Thoracic aorta (tissue), 2 donors: ENCODE measurements at places on chromosomes 6 and 20.

GRCh38 chr6:22372922-22373321 lies 76.1 kb upstream of the PRL start:
- DNase-seq = no peak

DNA sequence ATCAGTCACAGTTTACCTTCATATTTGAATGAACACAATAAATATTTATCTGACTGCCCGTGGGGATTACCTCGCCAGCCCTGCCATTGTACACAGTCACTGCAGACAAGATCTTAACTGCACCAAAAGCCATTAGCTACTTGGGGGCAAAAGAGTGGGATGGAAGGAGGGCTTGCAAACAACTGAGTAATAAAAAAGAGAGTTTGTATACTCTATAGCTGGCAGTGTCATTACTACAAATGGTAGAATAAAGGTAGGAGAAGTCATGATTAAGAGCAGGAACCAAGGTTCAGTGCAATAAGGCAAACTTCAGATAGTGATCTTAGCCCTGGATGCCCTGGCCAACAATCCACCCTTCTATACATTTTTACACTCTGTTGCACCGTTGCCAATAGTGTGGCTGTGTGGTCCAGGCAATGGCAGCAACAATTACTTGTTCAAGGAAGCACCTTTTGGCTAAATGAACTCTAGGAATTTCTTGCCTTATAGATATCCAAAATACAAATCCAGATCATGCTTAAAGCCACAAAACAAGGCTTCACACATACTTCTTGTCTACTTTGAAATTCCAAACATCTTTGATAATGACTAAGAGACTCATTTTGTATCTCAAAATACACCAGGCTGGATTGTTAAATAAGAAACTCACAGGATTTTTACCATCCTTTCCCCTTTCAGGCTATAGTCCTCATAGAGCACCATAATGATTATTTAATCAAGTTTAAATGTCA lies 955.4 kb upstream of the ADGRB3 start:
- DNase-seq = no peak

DNA sequence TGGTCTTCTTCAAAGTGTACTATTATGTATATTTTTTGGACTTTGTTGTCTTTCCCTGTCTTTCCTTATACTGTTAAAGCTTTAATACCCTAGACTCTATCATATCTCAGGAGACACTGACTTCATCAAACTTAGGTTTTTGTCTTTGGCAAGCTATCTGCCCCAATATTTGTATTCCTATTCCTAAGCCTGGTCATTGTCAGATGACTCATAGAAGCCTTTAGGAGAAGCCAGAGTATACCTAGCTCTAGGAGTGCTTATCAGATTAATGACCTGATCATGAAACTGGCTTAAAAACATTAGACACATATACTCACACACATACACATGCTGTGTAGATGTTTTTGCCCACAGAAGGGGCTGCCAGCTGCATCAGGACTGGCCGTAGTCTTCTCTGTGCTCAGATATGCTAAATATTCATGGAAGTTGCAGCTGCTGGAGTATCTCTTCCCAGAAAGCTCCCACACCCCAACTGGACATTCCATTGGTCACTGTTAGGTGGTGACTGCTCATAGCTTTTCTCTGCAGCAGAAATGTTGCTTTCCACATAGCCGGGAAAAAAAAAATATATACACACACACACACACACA lies 102.0 kb downstream of the ANKS1A start:
- DNase-seq = no peak

- no peak for DNase-seq
Measured at GRCh38 chr6:6412221-6412620, 91.8 kb upstream of the F13A1 start.

DNA sequence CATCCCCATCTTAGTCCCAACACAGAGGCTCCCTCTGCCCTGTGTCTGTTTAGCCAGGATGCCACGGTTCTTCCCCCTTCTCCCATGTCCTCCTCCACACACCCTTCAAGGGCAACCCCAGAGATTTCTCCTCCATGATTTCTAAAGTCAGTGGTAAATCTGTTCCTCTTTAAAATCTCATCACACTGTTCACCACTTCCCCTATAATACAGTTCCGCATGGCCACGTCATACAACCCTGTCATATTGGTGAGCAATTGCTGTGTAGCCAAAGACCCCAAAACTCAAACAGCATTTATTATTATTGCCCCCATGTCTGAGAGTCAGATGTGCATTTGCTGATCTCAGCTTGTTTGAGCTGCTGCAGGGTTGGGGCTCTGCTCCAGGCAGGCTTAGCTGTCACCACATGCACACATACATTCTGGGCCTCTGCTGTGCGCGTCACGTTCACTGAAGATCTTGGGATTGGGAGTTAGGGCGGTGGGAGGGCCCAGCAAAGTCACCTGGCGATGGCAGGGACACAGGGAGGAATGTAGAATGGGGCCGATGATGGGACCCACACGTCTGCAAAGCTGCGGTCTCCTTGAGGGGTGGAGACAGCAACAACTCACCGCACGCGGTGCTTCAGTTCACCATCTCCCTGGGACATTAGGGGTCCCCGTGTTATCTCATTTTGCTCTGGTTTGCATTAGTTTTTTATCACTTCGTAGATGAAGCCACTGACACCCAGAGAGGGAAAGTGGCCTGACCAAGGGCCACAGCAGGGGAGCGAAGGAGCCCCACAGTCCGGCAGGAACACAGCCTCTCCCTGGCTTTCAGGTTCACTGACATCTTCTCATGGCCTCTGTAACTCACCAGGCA lies 36.9 kb upstream of the CD93 start:
- DNase-seq = no peak

DNA sequence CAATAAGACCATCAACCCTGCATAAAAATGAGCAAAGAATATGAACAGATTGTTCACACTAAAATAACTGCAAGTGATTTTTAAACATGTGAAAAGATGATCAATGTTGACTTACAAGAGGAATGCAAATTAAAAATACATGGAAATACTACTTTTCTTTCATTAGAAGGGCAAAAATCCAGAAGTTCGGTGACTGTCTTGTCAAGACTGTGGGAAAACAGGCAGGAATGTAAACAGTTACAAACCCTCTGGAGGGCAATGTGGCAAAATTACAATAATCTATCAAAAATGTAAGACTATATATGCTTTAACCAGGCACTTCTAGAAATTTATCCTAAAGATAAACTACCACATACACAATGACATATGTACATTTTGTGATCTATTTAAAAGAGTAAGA lies 86.7 kb downstream of the TNFAIP3 start:
- DNase-seq = no peak

DNA sequence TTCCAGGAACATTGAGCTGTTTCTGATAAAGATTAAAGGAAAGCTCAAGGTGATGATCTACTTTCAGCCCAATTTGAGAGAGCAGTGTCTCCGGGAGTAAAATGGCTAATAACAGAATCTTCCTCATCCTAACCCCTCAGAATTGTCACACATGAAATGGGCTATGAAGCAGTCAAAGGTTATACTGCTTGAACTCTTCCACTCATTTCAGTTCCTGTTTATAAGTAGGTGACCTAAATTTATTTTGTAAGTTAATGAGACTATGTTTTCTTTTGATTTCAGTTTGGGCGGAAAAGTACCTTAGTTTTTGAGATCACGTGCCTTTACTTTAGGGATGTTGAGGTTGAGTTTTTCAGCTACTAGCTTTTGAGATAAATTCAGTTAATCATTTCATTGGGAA lies 47.2 kb downstream of the QKI start:
- no peak for DNase-seq

- no peak for DNase-seq
Measured at GRCh38 chr6:69680302-69680701, 116.5 kb downstream of the LMBRD1 start.

- no peak for DNase-seq
Measured at GRCh38 chr6:42744351-42744893, 1.5 kb downstream of the TBCC start.

GRCh38 chr6:109356237-109356636 lies 26.0 kb downstream of the CD164 start:
- DNase-seq = no peak

DNA sequence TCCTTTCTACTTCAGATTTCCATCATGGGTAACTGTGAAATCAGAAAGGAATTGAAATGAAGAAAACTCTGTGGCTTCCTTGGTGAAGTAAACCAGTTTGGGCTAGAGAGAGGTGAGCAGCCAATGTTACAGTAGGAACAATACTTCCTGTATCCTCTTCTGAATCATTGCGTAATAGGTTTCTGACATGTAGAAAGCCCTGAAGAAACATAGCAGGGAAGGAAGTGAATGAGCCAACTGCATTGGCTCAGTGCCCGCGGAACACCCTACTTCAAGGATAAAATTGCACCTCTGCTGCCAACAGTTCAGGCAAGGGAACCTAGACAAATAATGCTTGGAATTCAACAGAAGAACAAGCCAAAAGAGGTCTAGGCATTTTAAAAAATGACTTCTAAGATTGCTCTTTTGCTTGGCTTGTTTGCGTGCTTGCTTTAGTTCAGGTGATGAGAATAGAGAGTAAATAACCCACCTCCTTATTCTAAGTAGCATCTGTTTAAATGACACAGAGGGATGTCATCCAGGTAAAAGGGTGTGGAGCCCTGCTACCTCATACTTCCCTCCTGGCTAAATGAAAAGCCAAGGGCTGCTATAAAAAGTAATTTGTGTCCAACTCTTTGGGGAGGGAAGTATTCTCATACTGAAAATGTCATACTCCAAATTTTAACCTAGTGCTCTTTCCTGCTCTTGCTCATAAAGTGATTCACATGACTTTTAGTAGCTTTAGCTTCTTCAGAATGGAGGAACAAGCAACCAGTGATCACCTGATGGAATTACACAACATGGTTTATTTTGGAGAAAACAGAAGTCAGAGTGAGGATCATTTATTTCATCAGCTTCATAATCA lies 30.0 kb upstream of the AKIRIN2 start:
- DNase-seq = peak; percentile 66

DNA sequence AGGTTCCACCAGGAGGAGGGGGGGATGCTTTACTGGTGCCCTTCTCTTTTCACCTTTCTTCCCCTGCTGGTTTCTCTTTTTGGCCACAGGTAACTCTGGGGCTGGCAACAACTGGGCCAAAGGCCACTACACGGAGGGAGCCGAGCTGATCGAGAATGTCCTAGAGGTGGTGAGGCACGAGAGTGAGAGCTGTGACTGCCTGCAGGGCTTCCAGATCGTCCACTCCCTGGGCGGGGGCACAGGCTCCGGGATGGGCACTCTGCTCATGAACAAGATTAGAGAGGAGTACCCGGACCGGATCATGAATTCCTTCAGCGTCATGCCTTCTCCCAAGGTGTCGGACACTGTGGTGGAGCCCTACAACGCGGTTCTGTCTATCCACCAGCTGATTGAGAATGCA lies 4.4 kb downstream of the TUBB1 start:
- DNase-seq = no peak

- no peak for DNase-seq
Measured at GRCh38 chr20:19691125-19691524, 66.9 kb upstream of the RIN2 start.

DNA sequence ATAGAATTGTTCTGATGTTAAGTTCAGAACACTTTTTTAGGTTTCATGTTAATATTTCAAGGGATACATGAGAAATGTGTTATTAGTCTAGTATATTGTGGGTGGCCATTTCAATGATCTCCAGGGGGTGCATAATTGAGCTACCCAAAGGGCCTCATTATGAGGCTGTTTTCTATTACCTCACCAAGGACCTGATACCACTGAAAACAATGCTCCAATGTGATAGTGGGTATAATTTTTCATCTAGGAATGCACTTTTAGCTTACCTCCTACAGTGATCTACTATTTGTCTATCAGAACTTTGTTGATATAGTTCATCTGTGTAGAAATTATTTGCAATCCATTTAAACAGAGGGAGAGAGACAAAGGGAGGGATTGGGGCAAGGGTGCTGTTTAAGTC lies 106.8 kb upstream of the HS3ST5 start:
- no peak for DNase-seq

- peak; percentile 22 for DNase-seq
Measured at GRCh38 chr6:150403458-150404246, 34.8 kb downstream of the IYD start.

- no peak for DNase-seq
Measured at GRCh38 chr6:2871953-2872352, 30.3 kb upstream of the SERPINB1 start.

DNA sequence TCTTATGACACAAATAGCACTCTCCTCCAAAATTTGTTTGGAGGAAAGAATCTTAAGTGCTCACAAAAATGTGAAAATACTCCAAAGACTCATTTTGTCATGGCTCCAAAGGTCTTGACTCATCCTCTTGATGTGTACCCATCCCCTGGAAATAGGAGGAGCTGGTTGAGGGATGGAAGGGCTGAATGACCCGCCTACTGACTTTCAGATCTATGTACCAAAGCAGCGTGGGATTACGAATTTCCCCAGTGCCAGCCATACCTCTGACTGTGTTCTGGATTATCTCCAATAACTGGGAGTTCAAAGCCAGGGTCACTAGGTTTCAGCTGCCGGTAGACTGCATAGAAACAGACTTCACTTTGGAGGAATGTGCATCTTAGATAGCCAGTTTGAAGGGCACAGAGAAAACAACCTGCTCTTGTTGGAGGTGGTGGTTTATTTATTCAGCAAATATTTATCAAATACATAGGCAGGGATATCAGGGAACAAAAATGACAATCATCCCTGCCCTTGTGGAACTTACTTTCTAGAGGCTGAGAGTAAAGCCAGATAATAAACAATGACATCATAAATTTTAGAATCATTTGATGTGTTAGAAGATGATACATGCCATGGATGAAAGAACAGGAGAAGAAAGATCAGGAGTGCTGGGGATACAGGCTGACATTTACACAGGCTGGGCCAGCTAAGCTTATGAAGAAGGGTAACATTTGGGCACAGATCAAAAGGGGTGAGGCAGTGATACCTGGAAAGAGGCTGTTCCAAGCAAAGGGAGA lies 246.6 kb downstream of the TBXT start:
- DNase-seq = no peak

GRCh38 chr6:35600659-35601125 lies 88.0 kb upstream of the TULP1 start:
- DNase-seq = no peak

- DNase-seq = no peak
Measured at GRCh38 chr6:12263403-12263802, 26.8 kb upstream of the EDN1 start.

GRCh38 chr6:39093149-39093708 lies 21.8 kb downstream of the SAYSD1 start:
- no peak for DNase-seq

DNA sequence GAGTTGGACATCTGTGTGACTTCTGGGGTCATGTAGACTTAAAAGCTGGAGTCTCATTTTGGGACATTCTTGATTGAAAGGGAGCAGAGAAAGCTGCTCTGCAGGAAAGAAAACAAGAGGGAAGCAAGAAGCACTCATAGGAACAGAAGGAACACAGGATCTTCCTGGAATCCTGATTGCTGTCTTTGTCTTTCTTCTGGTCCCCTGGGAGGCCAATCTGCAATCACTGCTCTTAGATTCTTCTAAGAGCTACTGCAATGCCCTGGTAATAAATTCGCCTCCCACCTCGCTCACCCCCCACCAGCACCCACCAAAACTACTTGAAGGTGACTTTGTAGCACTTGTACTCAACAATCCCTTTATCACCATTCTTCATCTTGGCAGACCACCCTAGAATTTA lies 51.8 kb downstream of the SLC35B3 start:
- no peak for DNase-seq

DNA sequence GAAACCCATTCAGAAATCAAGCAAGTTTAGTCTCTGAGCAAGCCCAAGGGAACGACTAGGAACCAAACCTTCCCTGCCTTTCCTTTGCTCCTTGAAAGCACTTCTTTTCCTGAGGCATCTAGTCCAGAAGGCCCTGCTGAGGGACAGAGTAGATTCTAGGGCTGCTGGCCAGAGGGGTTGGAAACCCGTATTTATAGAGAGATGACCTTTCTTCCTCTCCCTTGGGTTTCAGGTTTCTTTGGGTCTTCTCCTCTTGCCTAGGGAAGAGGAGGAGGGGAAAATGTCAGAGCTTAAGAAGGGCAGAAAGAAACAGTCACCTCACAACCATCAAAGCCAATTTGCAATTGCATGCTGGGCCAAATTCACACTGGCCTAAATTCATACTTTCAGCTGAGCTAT lies 5.8 kb downstream of the APOBEC2 start:
- DNase-seq = no peak
